ENCODE measurements at places on chromosomes 2 and 18.

- no peak for DNase-seq
These were observed 27.6 kb downstream of the MRPL33 start for GRCh38 chr2:27798948-27799645.

GRCh38 chr18:49020129-49020528 is 69.4 kb upstream of the SMAD7 start:
- no peak for DNase-seq

- no peak for DNase-seq
These were observed 243.8 kb downstream of the ERBB4 start for GRCh38 chr2:212294816-212295215.

DNA sequence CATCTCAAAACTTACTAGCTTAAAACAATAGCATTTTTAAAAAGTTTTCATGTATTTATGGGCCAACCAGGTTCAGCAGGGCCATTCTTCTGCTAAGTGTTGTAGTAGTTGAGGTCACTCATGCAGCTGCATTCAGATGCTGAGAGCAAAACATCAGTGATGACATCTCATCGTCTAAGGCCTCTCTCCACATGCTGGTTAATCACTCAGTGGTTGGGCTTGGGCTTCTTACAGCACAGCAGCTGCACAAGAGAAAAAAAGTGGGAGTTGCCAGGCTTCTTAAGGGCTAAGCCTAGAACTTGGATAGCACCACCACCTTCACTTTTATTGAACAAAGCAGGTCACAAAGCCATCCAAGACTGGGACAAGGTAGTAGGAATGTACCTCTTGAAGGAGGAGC is 190.3 kb downstream of the IRS1 start:
- no peak for DNase-seq

DNA sequence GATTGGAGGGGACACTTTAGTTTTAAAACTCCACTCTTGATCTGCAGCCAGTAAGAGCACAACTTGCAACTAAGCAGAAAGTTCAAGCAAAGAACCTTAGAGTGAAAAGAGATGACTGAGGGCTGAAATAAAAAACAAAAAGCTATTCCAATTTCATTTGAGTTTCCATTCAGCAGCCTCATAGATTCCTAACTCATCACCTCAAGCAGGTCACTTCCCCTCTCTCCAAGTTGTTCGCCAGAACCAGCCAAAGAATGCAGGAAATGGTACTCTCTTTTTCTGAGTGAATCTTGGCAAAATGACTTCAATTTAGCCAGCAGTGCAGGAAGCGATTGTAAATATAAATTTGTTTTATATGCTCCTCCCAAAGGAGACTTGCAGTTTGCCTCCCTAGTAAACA is 213.3 kb downstream of the SETBP1 start:
- DNase-seq: no peak

DNA sequence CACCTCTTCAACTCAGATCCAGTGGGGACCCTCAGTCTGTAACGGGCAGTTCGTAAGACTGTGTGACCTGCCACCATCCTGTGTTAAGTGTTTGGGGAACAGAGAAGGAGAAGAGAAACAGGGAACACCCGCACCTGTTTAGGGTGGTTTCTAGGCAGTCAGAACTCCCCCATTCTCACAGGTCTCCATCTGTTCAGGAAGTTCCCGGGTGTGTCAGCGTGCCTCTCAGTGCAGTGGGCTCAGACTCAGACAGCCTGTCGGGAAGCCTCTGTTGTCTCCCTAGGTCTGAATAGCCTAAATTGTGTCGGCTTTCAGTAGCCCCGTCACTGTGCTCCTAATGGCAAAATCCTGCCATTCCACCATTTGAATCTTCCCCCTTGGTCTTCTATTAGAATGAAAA is 256.6 kb downstream of the LOXHD1 start:
- no peak for DNase-seq

DNA sequence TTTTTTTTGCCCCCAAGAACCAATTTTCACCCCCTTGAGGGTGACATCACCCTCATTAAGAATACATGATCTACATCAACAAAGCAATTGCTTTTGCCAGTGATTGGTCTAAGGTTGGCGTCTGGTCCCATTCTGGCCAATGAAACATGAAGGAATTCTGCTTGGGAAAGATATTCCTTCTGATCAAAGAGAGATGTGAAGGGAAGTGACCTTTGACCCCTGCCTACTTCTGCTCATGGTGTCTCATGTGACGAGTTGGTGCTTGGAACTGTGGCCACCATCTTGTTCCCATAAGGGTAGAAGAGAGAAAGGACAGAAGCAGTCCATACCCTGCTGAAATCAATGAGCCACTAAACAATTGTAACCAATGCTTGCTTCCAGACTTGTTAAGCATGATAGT is 85.1 kb downstream of the LBH start:
- no peak for DNase-seq

GRCh38 chr2:214193943-214194342 is 216.9 kb upstream of the VWC2L start:
- DNase-seq: no peak

DNA sequence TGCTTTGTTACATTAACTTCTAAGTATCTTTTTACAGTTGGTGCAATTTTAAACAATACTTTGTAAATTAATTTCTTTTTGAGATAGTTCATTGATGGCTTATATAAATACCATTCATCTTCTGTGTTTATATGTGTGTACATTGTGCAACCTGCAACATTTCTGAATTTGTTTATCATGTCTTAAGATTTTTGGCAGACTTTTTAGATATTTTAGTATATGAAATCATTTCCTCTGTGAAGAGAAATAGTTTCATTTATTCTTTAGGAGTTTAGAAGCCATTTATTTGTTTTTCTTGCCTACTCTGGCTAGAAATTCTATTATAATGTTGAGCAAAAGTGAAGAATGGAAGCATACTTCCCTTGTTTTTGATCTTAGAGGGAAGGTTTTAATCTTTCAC is 337.8 kb upstream of the DSEL start:
- DNase-seq: no peak

- no peak for DNase-seq
These were observed 269.2 kb downstream of the AGAP1 start for GRCh38 chr2:235762832-235763598.

DNA sequence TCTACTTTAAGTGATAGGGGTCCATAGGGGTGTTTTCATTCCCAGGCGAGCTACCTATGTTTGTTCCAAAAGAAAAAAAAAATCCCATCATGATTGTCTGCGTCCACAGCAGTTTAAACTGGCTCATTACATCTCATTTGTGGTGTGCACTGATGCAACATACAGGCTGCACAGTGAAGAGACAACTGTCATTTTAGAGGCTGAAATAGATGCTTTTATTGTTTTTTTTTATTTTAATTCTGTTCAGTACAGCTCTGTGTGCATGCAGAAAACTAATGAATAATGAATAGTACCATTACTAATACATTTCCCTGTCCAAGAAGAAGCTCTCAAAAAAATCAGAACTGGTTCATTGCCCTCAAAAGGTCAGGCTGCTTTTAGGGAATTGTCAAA is 92.8 kb upstream of the ZNF516 start:
- DNase-seq: no peak

- no peak for DNase-seq
These were observed 386.6 kb upstream of the SPRED2 start for GRCh38 chr2:65818873-65819451.

DNA sequence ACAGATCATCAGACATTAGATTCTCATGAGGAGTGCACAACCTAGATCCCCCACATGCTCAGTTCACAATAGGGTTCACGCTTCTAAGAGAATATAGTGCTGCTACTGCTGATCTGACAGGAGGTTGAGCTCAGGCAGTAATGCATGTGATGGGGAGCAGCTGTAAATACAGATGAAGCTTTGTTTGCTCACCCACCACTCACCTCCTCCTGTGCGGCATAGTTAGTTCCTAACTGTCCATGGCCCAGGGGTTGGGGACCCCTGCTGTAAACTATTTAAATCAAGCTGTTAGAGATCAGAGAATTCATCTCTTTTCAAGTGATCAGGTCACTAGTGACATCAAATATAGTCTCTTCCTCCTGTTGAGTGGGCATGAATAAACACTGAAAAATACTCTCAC is 88.8 kb upstream of the ACVR2A start:
- DNase-seq: no peak

DNA sequence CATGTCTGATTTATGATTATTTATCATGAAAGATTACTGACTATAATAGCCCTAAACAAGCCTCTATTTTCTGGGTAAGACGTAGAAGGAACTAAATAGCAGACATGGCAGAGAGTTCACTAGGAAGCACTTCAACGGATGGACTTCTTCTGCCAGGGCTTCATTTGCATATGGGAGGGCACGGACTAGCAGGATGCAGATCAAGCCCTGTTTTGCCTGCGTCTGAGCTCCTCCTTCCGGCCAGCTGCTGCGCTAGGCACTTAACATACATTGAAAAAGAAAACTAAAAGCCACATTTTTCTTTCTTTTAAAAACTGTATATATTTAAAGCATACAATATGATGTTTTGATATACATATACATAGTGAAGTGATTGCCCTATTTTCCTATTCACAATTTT is 340.0 kb upstream of the MEX3C start:
- no peak for DNase-seq

DNA sequence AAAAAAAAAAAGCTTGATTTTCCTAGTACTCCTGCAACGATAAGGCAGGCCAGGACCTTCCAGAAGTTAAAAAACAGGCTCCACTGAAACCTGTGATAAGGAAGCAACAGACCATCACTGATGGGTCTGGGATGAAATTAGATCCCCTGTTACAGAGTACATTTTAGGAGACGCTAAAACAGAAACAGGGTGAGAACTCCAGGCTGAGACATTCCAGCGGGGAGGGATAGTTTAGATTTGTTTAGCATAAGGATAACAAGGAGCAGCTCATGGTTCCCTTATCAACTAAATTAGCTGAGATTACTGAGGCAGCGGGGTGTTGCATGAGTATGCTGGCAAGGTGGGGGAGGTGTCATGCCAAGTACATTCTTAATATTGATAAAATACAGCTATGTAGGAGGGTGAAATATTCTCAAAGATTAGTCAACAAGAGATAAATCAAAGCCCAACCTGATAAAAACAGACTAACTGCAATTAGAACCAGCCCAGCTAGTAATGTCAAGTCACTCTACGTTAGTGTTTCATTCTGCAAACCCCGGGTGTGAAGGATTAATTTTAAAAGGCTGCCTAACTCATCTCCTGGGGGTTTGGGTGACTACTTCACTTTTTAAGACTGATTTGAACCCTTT is 75.0 kb upstream of the BZW1 start:
- DNase-seq: no peak

DNA sequence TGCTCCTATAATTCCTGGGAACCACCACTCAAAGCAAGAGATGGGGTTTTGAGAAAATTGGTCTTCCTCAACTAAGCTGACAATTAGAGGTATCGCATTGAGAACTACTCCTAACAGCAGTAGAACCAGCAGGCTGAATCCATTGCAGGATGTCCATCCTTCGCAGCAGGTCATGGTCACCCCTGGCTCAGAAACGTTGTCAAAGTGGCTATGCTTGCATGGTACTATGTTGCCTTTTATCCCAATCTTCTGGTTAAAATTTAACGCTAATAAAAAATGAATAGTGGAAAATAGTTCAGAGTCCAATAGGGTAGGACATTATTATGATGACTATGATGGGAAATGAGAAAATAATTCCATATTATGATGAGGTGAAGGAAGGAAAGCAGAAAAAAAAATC is at the start of gene TM4SF20:
TSS of gene TM4SF20 (minus strand) at position 212 of the 400 bp plus-strand sequence. CDS start at position 174, 38 bp downstream.
- DNase-seq: no peak

- DNase-seq: no peak
These were observed 31.6 kb downstream of the BAZ2B start for GRCh38 chr2:159584796-159585195.

DNA sequence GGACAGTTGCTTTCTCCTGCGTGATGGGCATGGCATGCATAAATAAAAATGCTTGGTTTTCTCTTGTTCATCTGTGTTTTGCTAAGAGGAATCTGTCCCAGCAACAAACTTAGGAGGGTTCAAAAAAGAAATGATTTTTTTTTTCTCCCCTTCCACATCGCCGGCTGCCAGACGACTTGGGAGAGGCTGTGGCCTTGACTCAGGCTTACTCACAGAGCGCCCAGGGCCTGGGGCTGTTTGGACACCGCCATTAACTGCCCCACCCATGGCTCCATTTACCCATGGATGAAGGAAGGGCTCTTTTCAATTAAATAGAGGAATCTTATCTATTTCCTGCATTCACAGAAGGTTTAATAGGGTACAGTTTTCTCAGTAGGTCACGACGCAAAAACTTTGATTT is 22.3 kb upstream of the SERPINB5 start:
- DNase-seq: no peak

DNA sequence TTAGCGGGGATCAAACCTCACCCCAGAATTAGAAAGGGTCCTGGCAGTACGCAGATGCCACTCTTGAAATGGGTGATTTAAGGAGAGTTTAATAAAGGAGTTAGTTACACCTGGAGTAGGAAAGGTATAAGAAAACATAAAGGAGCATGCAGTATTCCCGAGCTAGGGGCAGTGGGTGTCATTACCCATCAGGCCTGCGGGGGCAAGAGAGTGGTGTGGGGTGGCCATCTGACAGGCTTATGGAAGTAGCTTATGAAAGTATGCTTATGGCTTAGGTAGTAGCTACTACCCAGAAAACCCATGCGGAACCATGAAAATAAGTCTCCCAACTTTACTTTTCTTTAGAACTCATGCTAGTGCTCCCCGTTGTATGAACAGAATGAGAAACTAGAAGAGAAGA is 568.9 kb upstream of the ACVR2A start:
- no peak for DNase-seq

- DNase-seq: no peak
These were observed 17.1 kb downstream of the EDAR start for GRCh38 chr2:108971661-108972566.

DNA sequence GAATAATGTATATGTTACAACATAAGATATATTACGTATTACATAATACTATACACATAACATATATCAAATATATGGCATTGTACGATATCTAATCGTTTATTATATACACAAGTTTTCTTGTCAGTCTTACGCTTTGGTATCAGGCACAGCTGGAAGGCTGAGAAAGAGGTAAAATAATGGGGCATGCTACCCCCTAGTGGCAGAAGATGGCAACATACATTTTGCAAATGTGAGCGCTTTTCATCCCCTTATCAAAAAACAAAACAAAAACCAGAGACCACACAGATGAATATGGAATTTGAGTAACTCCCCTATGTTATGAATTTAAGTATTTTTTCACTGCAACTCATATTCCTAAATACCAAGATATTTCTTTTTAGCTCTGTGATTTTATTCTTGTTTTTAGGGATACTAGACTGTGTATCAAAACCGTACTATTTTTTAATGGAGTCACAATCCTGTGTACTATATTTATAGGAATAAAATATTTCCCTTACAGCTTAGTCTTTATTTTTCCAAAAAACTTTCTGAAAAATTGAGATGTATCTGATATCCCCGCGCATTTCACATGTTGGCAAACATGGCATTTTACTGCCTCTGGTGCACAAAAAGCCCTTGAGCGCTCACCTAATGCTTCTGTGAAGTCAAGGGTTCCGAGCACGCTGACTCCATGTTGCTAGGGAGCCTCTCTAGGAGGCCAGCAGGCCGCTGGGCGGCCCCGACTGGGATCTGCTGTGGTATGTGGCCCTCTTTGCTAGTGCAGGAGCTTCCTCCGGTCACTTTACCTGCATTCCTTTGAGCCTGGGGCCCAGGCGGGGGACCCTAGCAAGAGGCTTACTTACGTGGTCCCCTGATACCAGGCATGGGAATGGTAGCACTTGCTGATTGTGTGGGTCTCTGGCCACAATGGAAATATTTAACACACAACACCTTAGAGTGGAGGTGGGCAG is 62.5 kb downstream of the SLC4A3 start:
- DNase-seq: no peak

- no peak for DNase-seq
These were observed 45.0 kb upstream of the ODC1 start for GRCh38 chr2:10493075-10493633.

Data from stimulated activated CD8-positive, alpha-beta memory T cell treated with anti-CD3 and anti-CD28 coated beads, Interleukin-4, amount 100 ng/mL, for 4 hours (primary cell).